ENCODE measurements at places on chromosomes 1 and 21.

DNA sequence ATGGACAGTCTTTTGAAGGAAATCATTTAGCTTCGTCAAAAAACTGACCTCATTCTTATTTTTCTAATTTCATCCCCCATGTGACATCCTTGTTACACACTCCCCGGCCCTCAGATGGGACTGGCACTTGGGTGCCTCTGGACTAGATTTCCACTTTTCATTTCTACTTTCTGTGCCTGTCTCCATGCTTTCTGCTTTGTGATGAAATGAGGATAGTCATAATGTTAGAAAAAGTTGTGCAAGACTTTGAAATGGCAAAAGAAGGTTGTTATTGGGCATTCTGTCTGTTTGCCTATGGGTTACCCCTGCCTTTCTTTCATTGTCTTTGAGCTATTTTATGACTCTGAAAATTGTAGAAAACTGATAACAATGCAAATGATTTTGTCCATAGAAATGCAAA is 54.9 kb downstream of the MDM4 start:
- no peak for ATAC-seq

DNA sequence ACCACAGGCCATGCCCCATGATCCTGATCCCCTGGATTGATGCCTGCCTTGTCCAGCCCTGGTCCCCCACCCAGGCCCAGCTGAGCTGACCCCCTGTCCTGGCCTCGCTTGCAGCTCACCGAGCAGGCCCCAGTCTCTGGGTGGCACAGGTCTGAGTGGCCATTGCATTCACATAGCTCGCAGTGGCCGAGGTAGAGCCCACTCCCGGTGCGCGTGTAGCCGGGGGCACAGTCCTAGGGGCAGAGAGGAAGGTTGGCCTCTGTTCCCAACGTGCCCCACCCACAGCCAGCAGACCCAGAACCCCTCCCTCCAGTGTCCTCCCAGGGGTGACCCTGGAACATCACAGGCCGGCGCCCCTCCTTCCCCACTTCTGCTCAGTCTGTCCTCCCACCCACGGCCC is 51.9 kb downstream of the LDLRAD2 start:
- ATAC-seq: no peak

DNA sequence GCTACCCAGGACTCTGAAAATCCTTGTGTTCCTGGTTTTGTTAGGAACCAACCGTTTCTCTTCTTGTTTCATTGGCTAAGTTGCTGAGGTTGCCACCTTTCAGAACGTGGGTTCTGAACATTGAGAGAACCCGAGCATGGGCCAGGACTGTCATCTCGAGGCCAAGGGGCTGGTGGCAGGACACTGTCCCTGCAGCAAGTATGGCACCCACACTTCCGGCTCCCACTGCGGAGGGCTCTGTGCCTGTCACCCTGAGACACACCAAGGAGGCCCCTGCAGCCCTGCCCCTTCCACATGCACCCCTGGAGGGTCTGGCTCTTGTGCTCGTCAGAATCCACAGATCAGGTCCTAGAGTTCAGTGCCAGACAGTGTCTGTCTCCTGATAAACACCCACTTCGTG is 39.1 kb upstream of the LRRC3 start:
- ATAC-seq: no peak

- no peak for ATAC-seq
Measured at GRCh38 chr1:80837066-80837465, 963.7 kb upstream of the ADGRL2 start.

DNA sequence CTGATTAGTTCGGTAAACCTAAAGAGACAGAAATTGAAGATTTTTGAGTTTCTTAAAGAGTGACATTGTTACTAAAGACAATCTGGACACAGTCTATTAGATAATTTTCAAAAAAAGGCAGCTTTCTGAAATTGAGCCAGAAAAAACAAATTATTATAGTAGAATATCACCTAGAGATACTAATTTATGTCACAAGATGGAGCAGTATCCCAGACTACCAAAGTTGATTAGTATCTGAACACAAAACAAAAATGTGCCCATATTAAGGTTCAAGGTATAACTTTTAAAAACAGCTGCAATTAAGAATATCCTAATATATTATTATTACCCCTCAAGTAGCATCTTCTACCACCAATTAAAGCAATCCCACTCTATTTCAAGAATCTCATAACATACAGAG is 40.5 kb upstream of the SYT2 start:
- ATAC-seq: no peak
